Activated T-helper 2 cell treated with anti-CD3 and anti-CD28 coated beads, Interferon-gamma antibody, Interleukin-2, Interleukin-4, amounts not matched to agents 10 μg/mL and 5 μg/mL and 100 μg/mL, durations not matched to agents 14 hours and 24 hours and 36 hours (primary cell): ENCODE measurements at places on chromosomes 7 and 10. TPM values are rescaled to one million over a fixed set of nuclear protein-coding genes. Genes with fewer than 3 reads are reported as not detected.

PNLIPRP1 gene
- not detected in 2 replicates for total RNA-seq

ANKRD1 gene
- not detected in 2 replicates for total RNA-seq

SSC4D gene
- total RNA-seq, result 0.71 and 0.78 TPM in 2 replicates

EGR2 gene
- total RNA-seq, result 126 and 137 TPM in 2 replicates

- peak overlapping the region; percentile 81 for H3K27ac ChIP-seq
- peaks cover 2% of the 10 kb centered on the region for H3K27me3 ChIP-seq
- peaks cover 38% of the 10 kb centered on the region for H3K36me3 ChIP-seq
- DNase-seq, result no peak
Observed at GRCh38 chr10:30348378-30348776, 701 bp downstream of the MTPAP start.

- H3K4me1 ChIP-seq, result no peaks in the 10 kb centered on the region
- H3K36me3 ChIP-seq, result no peaks in the 10 kb centered on the region
- DNase-seq, result no peak
- no peak overlapping the region for H3K4me3 ChIP-seq
Observed at GRCh38 chr7:82049891-82050533, 280.2 kb upstream of the HGF start.

DNA sequence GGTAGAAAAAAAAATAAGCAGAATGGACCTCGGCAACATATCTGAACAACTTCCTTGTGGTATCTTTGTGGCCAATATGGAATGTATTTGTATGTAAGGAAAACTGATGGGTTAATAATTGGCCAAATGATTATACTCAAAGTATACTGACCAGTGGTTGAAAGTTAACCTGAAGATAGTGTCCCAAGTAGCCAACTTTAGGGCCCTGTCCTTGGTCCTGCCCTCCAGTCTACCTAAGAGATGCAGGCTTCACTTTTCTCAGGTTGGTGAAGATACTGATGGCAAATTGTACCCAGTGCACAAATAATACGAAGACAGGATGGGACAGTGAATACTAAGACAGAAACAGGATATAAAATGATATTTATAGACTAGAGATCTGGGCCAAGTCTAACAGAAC, 109.2 kb downstream of the SORCS3 start:
- H3K4me1 ChIP-seq, result no peaks in the 10 kb centered on the region
- H3K4me3 ChIP-seq, result no peak overlapping the region
- H3K36me3 ChIP-seq, result no peaks in the 10 kb centered on the region
- no peak for DNase-seq
- H3K27ac ChIP-seq, result no peak overlapping the region
- no peaks in the 10 kb centered on the region for H3K27me3 ChIP-seq

DNA sequence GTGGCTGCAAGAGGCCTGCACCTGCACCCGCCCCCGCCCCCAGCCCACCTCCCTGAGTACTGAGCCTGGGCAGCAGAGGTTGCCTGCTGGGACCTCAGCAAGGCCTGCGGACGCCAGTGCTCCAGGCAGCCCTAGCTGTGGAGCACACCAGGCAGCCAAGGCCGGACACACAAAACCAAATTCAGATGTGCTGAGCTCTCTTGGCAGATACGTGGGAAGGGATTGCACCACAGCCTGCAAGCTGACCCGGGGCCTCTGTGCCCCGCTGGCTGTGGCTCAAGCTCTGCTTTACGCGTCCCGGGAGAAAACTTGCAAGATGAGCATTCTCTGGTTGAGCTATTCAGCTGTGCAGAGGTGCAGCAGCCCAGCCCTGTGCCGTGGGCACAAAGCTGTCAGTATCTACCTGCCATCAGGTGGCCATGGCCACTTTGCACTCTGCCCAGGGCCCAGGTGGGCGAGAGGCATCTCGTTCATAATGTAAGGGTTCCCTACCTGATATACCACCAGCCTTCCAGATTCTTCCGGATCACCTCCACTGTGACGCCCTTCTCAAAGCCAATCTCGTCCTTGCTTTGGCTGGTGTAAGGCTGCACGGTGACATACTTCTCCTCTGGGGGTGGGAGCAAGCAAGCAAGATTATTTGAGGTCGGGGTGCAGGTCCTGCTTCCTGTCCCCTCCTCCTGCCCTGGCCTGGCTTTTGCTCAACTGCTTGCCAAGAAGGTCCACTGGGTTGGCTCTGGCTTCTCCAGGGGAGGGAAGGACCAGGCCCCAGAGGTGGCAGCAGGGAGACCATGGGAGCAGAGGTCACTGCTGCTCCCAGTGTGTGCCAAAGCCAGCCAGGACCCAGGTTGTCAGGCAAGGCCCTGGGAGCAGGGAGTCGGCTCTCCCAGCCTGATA, 123.4 kb downstream of the NEURL1 start:
- no peak overlapping the region for H3K4me3 ChIP-seq
- peaks cover 5% of the 10 kb centered on the region for H3K36me3 ChIP-seq
- no peak overlapping the region for H3K27ac ChIP-seq
- H3K4me1 ChIP-seq, result no peaks in the 10 kb centered on the region
- H3K27me3 ChIP-seq, result no peaks in the 10 kb centered on the region

- H3K27me3 ChIP-seq, result no peaks in the 10 kb centered on the region
- H3K27ac ChIP-seq, result no peak overlapping the region
- no peaks in the 10 kb centered on the region for H3K36me3 ChIP-seq
- H3K4me3 ChIP-seq, result no peak overlapping the region
- no peaks in the 10 kb centered on the region for H3K4me1 ChIP-seq
Observed at GRCh38 chr7:90473814-90474213, 4.4 kb downstream of the PTTG1IP2 start.

GRCh38 chr7:21094589-21094988, 307.9 kb upstream of the SP8 start:
- H3K27me3 ChIP-seq, result no peaks in the 10 kb centered on the region
- H3K4me3 ChIP-seq, result no peak overlapping the region
- H3K4me1 ChIP-seq, result no peaks in the 10 kb centered on the region
- DNase-seq, result no peak
- no peak overlapping the region for H3K27ac ChIP-seq

DNA sequence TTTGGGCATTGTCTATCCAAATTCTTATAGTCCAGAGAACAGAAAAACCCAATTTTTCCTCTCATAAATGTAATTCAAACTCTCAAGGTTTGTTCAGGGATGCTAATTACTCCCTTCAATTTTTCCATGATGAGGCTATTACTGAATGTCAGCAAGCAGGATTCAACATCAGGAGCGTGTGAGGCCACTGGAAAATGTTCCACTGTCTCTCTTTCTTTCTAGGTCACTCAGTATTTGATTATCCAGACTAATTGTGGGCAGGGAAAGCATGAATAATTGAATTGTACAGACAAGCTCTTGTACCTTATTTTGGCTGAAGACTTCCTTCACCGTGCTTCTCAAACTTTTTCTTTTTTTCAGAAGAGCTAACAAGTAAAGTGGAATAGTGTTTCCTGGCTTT, 30.7 kb downstream of the THNSL1 start:
- no peaks in the 10 kb centered on the region for H3K36me3 ChIP-seq
- no peak overlapping the region for H3K4me3 ChIP-seq
- no peaks in the 10 kb centered on the region for H3K4me1 ChIP-seq

DNA sequence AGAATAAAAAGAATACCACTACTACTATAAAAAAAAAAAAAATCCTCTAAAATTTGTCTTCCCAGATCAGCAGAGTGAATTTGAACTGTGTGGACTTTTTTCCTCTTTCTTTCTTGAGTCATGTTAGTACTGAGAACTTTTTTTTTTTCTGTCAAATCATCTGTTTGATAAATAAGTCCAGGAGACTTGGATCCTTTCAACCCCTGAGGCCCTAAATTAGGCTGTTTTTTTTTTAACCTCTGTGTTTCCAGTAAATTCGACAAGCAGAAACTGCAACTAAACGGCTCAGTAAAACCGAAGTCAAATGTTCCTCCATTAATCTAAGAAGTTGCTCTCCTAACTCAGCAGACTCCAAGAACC, 2.7 kb downstream of the MAP3K8 start:
- H3K36me3 ChIP-seq, result peaks cover 65% of the 10 kb centered on the region
- H3K27ac ChIP-seq, result peak overlapping the region; percentile 82
- H3K4me1 ChIP-seq, result peaks cover 57% of the 10 kb centered on the region
- H3K4me3 ChIP-seq, result peak overlapping the region; percentile 82
- DNase-seq, result no peak

DNA sequence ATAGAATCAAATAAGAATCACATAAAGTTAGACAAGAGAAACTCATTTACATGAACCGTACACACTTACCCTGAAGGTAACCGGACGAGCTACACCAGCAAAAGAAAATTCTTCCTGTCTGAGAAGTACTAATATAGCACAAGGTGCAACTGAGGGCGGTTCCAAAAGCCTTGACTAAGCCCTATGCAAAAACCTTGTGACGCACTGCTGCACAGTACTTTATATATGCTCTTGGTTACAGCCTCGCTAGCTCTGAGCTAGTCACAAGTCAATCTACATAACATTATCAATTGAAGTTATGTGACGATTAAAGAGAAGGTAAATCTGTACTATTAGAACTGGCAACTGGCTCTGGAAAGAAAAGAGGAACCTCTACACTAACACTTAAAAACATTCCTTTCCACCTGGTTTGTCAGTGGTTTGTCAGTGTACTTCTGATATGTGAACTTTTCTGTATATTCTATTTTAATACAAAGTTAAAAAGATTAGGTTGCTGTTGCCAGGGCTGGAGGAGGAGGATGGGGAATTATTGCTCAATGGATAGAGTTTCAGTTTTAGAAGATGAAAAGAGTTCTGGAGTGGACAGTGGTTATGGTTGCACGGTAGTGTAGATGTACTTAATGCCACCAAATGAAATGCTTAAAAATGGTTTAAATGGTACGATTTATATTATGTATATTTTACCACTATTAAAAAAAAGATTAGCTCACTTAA, 21.6 kb downstream of the NT5C3A start:
- H3K36me3 ChIP-seq, result peaks cover 7% of the 10 kb centered on the region
- H3K27ac ChIP-seq, result peak overlapping the region; percentile 56
- H3K4me3 ChIP-seq, result peak overlapping the region; percentile 37
- DNase-seq, result peak; percentile 62

DNA sequence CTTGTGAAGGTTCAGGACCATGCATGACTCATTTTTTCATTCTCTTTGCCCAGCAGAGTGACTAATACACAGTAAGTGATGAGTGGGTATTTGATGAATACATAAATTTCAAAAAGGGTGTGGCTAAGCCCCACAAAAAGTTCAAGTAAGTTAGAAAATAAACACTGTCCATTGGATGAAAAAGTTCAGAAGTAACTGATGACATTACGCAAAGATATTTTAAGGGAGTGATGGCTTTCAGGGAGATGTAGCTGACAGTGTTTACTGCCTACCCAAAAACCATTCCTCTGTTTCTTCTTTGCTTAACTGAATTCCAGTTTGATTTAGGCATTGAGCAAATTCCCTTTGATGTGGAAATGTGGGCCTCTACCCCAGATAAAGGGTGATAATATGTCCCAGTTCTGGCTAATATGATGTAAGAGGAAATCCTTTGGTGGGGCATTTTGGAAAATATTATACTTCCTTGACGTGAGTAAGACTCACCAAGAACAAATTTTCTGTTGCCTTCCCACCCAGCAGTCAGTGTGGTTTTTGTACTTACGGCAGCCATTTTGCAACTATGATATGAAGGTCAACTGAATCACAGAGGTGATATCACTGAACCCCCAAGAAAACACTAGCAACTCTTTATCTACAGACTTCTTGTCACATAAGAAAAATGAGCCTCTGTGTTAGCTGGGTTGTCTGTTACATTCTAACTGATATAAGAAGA, 29.0 kb upstream of the EBLN1 start:
- H3K4me1 ChIP-seq, result peaks cover 44% of the 10 kb centered on the region
- peaks cover 2% of the 10 kb centered on the region for H3K27me3 ChIP-seq
- H3K27ac ChIP-seq, result peak overlapping the region; percentile 97
- H3K4me3 ChIP-seq, result peak overlapping the region; percentile 64

DNA sequence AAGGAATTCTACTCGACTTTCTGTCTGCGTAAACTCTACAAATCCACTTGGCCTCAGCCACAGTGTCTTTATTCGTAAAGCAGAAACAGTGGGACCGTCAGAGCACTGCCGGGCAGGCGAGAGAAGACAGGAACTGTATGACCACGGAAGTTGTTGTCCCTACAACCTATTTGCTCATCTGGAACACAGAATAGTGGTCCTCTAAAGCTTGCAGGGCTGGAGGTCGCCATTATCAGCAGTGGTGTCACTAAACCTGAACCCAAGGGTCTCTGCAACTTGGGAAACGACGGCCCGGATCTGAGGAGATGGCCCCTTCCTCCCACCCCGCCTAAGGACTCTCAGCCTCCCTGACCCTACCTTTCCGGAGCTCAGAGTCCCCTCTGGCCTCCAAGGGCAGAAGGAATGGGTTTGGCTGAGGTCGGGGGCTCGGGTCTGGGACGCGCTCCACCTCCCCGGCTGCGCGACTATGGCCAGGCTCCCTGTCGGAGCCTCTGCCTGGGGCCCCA, 442 bp downstream of the STYXL1 start:
- peaks cover 31% of the 10 kb centered on the region for H3K4me1 ChIP-seq
- DNase-seq, result no peak
- H3K36me3 ChIP-seq, result peaks cover 49% of the 10 kb centered on the region
- peak overlapping the region; percentile 97 for H3K27ac ChIP-seq
- H3K4me3 ChIP-seq, result peak overlapping the region; percentile 99

DNA sequence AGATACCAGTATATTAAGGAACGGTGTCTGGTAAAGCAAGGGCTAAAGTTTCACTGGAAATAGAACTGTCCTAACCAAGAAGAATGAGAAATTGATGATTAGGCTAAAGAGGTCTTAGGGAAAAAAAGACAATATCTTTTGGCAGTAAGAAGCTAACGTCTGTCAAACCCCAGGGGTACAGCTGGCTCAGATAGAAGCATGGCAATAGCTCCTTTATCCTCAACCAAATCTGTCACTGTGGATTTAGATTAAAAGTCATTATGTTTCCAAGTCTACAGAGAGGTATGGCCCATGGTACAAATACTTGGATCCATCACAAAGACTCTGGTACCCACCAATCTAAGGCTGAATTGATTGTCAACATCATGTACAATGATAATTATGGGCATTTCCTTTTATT, 8.6 kb upstream of the SLC16A9 start:
- DNase-seq, result no peak
- H3K4me1 ChIP-seq, result no peaks in the 10 kb centered on the region
- H3K36me3 ChIP-seq, result no peaks in the 10 kb centered on the region
- H3K4me3 ChIP-seq, result no peak overlapping the region
- H3K27ac ChIP-seq, result no peak overlapping the region
- peaks cover 35% of the 10 kb centered on the region for H3K27me3 ChIP-seq

GRCh38 chr10:77422491-77423338, 214.9 kb downstream of the KCNMA1 start:
- DNase-seq, result no peak
- no peak overlapping the region for H3K4me3 ChIP-seq
- H3K27me3 ChIP-seq, result no peaks in the 10 kb centered on the region
